Activated CD4-positive, alpha-beta T cell treated with anti-CD3 and anti-CD28 coated beads, Interleukin-2, amount 50 U/mL, for 24 hours (primary cell): ENCODE measurements at places on chromosomes 1 and 21.

DNA sequence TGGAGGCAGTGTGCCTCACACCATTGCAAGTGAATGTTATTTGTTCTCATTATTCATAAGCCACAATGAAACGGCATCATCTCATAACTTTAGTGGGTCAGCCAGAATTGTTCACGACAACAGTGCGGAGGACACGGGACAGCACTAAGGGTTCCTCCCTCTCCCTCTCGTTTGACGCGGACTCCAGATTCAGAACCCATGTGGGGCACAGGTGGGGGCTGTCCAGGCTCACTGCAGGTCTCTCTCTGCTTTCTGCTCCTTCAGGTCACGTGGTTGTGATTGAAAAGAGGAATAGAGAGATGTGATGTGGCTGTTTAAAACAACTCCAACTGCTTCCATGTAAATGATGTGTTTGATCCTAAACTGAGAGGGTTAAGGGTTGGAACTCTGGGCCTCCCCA is 13.5 kb downstream of the RUNX1 start:
- DNase-seq, result no peak

GRCh38 chr1:44523593-44524591 is 118.8 kb downstream of the RNF220 start:
- DNase-seq, result no peak

- DNase-seq, result no peak
Observed at GRCh38 chr1:215891266-215892057, 324.4 kb downstream of the KCTD3 start.

DNA sequence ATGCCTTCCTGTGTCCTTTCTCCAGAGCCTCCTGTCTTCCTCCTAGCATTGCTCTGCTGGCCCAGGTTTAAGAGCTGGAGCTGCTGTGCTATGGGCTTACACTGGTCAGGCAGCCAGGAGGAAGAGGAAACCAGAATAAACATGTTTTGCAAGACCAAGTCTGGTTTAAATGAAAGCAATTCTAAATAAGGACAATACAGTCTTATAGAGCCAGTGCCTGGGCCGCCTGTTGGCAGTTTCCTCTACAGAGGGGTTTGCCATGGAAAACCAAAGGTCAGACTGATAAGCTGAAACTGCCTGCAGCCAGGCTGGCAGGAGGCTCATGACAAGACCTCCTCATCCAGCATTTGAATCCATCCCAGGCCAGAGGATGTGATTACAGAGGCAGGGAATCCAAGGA is 92.9 kb upstream of the FGGY start:
- DNase-seq, result no peak

- peak; percentile 7 for DNase-seq
Observed at GRCh38 chr21:39715804-39716397, 29.1 kb upstream of the IGSF5 start.
